ENCODE measurements at places on chromosomes 2 and 18.

- DNase-seq = no peak
These were observed 20.8 kb upstream of the MYO3B start for GRCh38 chr2:170157025-170157684.

DNA sequence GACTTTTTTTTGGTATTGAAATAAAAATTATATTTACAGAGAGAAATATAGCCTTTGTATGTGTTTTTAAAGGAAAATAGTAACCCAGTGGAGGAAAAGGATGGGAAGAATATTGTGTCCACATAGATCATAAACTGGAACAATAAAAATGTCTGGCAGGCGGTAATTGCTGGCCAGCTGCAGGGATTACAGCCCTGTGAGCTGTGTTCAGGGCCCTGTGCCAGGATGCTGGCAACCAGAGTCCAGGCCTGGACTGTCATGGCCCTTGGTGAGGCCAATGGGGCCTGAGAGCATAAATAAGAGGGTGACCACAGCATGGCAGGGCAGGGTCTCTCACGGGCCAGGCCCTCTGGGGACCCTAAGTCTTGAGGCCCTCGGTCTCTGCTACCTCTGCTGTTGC is 171.2 kb downstream of the ACOXL start:
- DNase-seq = no peak

- no peak for DNase-seq
These were observed 33.3 kb downstream of the RTTN start for GRCh38 chr18:70172225-70172624.

- DNase-seq = no peak
These were observed 58.1 kb downstream of the INPP4A start for GRCh38 chr2:98502556-98503335.

DNA sequence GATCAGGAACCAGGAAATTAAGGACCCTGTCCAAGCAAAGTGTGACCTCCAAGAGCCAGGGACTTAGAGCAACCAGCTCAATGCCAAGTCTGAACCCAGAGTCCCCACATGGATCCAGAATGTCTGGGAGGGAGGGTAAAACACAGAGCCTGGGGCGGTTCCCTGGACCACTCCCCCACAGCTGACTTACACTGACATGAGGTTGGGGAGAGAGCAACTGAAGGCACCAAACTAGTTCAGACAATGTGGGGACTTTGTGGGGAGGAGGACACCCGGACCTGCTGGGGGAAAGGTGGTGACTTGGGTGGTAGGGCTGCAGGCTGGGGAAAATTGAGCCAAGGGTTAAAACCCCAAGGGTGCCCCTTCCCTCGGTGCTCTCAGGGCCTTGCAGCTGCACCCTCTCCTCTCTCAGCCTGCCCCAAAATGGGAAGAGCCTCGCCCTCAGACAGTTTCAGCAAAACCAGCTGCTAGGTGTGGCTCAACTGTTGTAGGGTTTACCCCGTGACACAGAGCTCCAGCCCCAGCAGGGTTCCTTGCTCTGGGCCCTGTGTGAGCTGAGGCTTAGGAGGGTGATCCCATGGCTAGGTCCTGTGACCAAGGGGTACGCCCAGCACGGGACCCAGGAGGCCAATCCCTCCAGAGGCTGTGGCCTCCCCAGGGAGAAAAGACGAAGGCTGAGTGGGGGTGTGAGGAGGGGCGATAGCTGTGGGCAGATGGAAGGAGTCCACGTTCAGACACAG is 28.6 kb downstream of the MARCO start:
- no peak for DNase-seq

DNA sequence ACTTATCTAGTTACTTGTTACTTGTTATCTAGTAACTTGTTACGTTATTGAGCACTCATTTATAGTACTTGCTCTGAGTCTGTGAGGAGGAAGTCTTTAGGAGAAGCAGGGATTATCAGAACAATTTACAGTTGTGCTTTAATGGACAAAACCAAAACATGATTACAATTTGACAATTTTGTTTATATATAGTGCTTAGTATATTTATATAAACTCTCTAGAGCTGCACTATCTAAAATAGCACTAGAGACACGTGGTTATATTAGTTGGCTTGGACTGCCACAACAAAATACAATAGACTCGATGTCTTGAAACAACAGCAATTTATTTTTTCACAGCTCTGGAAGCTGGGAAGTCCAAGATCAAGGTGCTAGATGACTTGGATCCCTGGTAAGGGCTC is 78.4 kb downstream of the BMPR2 start:
- DNase-seq = no peak

DNA sequence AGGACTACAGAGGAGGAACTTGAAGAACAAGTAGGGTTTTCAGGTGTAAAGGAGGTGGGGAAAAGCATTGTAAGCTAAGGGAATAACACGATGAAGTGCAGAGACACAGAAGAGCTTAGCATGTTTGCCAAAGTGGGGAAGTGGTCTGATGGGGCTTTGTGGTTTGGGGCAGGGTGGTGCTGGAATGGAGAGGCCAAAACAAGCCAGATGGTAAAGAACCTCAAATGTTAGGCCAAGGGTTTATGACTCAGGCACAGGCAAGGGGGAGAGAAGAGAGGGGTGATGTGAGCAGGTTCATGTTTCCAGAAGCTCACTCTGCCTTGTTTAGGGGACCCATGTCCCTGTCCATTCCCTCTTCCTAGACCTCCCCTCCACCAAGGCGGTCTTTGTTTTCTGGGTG is 104.5 kb upstream of the YWHAQ start:
- no peak for DNase-seq

- no peak for DNase-seq
These were observed 61.9 kb downstream of the CENPO start for GRCh38 chr2:24855022-24855622.

DNA sequence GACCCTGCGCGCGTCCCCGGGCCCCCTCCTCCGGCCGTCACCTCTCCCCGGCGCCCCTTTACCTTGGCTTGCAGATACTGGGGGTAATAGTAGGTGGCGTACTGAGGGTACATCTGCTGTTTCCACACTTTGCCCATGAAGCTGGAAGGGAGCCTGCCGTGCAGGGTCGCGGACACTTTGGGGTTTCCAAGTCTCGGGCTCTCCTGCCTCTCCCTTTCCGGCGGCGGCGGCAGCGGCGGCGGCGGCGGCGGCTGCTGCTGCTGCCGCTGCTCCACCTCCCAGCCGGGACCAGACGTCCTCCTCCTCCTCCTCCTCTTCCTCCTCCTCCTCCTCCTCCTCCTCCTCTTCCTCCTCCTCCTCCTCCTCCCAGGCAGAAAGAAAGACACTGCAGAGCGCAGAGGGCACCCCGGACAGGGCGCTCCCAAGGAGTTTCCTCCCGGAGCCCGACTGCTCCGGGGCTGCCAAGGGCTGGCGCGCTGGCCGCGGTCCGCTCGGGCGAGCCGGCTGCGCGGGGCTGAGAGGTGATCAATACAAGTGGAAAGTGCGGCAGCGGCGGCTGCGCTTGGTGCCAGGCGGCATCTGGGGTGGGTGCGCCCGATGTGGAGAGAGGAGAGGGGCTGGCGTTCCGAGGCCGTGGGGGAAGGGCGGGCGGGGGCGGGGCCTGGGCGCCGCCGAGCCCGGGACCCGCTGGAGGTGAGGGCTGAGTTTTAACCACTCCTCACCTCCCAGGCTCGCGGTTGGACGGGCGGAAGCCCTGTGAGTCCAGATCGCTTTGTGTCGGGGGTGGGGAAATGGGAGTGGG is at the start of gene RBMS1:
RBMS1 (minus strand) TSS at position 581 of the 802 bp plus-strand sequence; CDS start at position 137, 444 bp downstream.
- peak; percentile 75 for DNase-seq

- DNase-seq = peak; percentile 42
These were observed 100.5 kb downstream of the CDC42EP3 start for GRCh38 chr2:37570773-37571586.

GRCh38 chr2:199118673-199119112 is 339.0 kb downstream of the SATB2 start:
- DNase-seq = peak; percentile 72

DNA sequence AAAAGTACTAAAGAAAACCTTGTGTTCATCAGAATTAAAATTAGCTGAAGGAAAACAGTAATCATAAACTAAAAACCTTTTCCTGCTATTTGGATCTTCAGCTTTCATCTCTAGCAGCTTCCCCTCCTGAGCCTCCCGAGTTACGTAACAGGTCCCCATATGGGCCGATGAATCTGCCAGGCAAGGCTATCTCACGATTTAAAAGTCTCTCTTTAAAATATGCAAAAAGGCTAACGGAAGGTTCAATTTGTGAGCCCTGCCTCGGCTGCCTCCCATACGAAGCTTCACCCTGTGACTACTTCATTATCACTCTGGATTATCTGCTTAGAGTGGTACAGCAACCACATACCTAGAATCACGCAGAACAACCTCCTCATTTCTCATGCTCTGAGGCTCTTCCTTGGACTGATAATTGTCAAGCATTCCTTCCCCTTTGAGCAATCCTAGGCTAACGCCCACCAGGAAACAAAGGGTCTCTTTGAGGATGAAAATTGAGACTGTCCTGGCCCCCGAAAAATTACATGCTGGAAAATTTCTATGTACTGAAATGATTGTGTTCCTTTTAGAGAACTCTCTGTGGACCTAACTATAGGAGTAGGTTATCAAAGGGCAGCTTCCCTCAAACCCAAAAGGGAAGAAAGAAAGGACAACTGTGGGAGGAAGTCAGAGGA is 147.4 kb downstream of the ZEB2 start:
- DNase-seq = peak; percentile 12

DNA sequence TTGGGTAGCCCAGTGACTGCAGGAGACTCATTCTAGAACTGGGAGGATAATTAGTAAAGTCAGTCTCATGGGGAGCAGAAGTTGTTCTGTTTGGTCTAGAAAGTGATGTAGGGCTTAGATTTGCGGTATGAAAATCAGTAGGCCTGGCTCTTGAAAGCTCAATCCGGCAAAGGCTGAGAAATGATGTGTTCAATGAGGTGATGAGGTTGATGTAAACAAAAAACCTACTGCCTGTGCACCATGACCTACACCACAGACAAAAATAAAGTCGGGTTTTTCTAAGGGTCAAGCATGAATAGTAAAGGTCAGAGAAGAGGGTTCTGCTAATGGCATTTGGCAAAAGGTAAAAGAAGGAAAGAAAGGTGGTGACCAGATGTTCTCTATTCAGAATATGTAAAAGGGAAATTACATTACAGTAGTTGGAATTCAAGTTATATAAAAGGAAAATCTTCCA is 80.8 kb upstream of the COL5A2 start:
- no peak for DNase-seq

DNA sequence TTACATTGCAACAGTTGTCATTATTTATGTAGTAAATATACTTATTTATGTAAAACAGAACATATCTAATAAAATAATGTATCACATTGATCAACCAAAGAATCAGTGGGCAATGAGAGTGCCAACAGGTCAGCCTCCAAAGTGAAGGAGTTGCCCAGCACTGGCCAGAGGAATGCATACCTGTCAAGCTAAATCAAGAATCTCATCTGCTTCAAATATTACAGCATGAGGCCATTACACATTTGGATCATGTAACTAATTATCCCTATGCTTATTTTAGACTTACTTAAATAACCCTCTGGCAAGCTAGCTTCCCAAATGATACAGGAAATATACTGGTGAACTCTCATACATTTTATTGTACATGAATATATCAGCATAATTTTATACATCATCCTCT is 1211.7 kb upstream of the ACVR2A start:
- DNase-seq = no peak

DNA sequence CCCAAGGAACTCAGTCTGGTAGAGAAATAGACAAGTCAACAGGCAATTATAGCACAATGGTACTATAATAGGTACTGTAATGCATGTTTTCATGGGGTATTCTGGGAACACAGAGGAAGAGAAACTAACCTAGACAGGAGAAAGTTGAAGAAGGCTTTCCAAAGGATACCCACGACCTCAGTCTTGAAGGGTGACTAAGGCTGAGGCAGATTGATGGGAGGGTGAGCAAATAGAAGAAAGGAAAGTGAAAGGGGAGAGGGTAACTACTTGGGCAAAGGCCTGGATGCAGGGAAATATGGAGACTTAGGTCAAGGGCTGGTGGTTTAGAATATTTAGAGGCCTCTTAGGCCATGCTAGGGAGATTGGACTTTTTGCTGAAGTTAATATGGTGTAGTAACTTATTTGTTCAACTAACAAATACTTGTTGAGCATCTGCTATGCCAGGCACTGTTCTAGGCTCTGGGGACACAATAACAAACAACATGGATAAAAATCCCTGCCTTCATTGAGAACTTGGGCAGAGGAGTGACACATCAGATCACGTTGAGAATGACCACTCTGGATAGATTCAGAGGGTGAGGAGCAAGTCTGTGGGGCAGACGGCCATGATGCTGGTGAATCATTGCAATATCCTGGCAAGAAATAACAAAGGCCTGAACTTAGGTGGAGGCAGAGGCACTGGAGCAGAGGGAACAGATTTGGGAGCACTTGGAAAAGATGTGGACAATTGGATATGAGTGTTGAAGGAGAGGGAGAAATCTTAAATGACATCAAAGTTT is 56.4 kb downstream of the PLB1 start:
- DNase-seq = no peak

DNA sequence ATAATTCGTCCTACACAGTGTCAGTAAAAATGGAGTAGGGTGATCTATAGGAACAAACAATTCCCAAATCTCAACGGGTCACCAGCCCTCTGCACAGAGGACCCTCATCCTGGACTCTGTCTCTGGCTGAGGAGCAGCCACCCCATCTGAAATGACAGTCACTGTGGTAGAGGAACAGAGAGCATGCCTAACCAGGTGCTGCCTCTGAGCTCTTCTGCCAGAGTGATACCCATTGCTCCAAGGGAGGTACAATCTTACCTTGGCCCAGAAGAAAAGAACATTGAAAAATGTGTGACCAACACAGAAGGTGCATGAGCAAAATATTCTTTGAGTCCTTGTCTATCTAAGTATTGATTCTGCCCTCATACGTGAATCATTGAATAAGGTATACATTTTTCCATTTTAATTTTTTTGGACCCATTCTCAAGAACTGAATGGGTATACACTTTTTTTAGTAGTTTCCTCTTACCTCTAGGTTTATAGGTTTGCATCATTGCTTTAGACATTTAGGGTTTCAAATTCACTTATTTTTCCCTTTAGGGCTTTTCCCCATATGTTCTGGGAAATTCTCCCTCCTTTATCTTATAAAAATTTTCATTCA is 8.7 kb downstream of the SP140 start:
- no peak for DNase-seq

- DNase-seq = peak; percentile 5
These were observed 144.3 kb upstream of the PELI1 start for GRCh38 chr2:64288321-64289193.

DNA sequence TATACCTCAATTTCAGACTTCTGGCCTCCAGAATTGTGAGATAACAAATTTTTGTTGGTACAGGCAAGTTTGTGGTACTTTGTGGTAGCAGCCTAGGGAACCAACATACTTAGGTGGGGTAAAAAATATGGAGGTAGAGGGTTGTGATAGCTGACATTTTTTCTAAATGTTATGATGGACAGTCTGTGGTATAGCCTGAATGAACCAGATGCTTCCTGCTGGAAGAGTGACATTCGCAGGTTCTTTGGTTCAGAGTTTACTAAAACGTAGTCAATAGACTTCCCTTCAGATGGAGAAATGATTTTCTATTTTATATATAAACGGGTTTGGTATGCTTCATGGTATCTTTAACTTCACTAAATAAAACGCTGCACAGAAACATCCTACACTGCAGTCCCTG is 42.8 kb downstream of the PMAIP1 start:
- DNase-seq = no peak

GRCh38 chr2:28522481-28522880 is 26.6 kb downstream of the PLB1 start:
- DNase-seq = no peak

All from NCI-H526 (cell line).